ENCODE measurements at places on chromosomes 6 and 20. TPM values are rescaled to one million over a fixed set of nuclear protein-coding genes. Genes with fewer than 3 reads are reported as not detected.

DNA sequence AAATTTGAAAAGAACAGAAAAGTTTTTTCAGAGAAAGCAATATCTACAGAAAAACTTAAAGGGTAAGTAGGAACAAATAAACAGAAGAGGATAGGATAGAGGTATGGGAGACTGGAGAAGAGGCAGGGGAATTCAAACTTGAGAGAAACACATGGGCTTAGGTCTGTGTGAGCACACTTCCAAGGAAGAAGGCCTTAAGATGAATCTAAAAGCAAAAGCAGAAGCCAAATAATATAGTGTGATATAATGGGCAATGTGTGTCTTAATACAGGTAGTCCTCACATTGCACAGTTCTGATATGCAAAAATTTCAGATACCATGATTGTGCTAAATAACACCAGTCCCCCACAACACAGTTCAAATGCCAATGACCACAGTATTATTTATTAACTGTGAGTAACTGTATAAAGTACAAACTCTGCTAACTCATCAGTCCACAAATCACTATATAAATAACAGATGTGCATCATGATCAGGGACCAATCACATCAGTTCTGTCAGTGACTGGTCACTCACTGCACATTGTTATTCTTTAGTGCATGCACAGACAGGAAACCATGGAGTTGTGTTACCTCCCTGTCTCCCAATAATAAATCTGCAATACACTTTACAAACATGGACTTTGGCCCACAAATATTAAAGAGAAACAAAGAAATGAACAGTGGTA is 18.6 kb downstream of the SNX14 start:
- DNase-seq = no peak

- no peak for DNase-seq
Measured at GRCh38 chr6:127164036-127164435, 45.6 kb downstream of the RSPO3 start.

- no peak for DNase-seq
Measured at GRCh38 chr6:168072261-168072660, 6.8 kb downstream of the FRMD1 start.

USP49 gene
- 2.7 TPM for total RNA-seq

HLA-E gene
- 327 TPM for total RNA-seq

IRF4 gene
- total RNA-seq = 1.7 TPM
